Heart left ventricle (tissue), 16 donors: ENCODE measurements at places on chromosomes 7 and 10. TPM values are rescaled to one million over a fixed set of nuclear protein-coding genes. Genes with fewer than 3 reads are reported as not detected.

The SPDYE2B gene
- total RNA-seq, result not detected

DNA sequence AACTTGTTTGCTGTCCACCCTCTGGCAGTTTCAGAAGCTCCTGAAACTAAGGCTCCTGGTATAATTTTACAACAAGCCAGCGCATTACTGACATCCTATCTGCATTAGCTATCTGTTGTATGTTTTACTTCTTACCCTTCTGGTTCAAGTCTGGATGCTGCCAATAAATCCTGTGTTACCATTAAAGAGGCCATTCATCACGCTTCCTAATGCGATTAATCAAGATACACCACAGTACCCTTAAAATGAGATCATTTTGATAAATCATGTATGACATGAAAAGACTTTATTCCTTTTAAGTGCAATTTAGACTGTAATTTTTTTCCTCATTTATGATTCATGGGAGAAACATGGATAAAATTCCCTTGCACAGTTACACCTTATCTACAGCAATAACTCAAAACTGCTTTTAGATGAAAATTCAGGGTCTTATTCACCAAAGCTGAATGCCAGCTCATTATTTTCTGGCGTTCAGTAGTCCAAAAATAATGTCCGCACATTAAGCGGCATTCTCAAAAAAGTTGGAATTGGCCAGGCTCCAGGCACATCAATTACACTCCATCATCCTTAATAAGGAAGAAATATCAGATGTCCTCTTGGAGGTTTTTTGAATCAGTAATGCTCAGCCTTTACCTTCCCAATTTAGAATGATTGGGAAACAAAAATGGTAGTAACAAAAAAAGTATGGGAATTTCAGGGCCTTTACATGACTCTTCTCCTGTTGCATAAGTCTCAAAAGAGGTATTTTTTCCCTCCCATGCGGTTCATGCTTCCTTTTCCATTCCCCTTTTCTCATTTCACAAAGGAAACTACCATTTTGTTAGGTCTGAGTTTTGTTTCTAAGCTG is 878.5 kb downstream of the LRMDA start:
- no peaks in the 10 kb centered on the region for H3K27me3 ChIP-seq
- peaks cover 38% of the 10 kb centered on the region for H3K4me1 ChIP-seq
- DNase-seq, result no peak
- H3K27ac ChIP-seq, result peak overlapping the region; percentile 36
- no peak overlapping the region for H3K4me3 ChIP-seq

The RBM20 gene
- total RNA-seq, result 96.9 TPM

GRCh38 chr7:24595671-24596418 is 22.6 kb downstream of the PALS2 start:
- H3K4me1 ChIP-seq, result no peaks in the 10 kb centered on the region
- H3K27me3 ChIP-seq, result no peaks in the 10 kb centered on the region
- H3K27ac ChIP-seq, result no peak overlapping the region
- H3K36me3 ChIP-seq, result no peaks in the 10 kb centered on the region
- H3K4me3 ChIP-seq, result no peak overlapping the region

DNA sequence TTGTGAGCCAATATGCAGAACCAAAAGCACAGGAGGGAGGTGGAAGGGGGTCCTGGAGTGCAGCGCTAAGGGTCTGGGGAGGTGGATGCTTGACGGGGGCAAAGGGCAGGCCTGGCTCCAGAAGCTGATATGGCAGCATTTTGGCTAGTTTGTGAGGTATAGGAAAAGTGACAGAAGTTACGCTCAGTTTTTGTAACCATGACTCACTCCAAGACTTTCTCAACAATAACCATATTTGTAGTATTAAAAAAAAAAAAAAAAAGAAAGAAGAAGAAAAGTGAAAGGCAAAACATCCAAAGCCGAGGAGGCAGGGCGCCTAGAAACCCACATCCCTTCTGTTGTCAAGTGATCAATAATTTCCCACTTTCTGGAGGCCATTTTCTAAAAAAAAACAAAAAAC is 92.3 kb downstream of the RNF216 start:
- no peaks in the 10 kb centered on the region for H3K27me3 ChIP-seq
- H3K4me3 ChIP-seq, result no peak overlapping the region

The TTYH3 gene
- total RNA-seq, result 33.9 TPM

- H3K4me1 ChIP-seq, result peaks cover 4% of the 10 kb centered on the region
- no peaks in the 10 kb centered on the region for H3K36me3 ChIP-seq
- no peaks in the 10 kb centered on the region for H3K27me3 ChIP-seq
- H3K27ac ChIP-seq, result no peak overlapping the region
Measured at GRCh38 chr10:69425511-69426298, 9.0 kb upstream of the TACR2 start.

DNA sequence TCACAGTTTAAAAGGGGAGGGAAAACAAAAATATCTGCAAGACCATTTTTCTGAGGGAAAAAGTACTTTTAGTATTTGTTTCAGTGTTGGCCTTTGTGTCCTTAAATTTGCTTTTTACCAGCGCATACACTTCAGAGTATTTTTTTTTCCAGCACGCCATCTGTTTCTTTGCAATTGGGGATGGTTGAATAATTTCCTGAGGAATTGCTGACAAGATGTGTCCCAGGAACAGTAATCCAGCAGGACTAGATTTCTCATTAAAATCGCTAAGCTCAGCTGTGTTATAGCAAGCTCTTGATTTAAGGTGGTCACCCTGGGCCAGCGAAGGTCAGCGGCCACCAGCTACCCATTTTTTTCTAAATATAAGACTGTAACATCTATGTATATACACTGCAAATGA is 156.9 kb upstream of the RHOBTB1 start:
- H3K27me3 ChIP-seq, result no peaks in the 10 kb centered on the region
- H3K4me3 ChIP-seq, result no peak overlapping the region
- no peaks in the 10 kb centered on the region for H3K36me3 ChIP-seq
- no peak overlapping the region for H3K27ac ChIP-seq
- H3K4me1 ChIP-seq, result no peaks in the 10 kb centered on the region
- DNase-seq, result no peak

GRCh38 chr7:135180122-135180521 is 9.6 kb upstream of the CYREN start:
- H3K27me3 ChIP-seq, result no peaks in the 10 kb centered on the region
- no peak overlapping the region for H3K27ac ChIP-seq
- no peak overlapping the region for H3K4me3 ChIP-seq
- no peak for DNase-seq
- peaks cover 50% of the 10 kb centered on the region for H3K36me3 ChIP-seq

DNA sequence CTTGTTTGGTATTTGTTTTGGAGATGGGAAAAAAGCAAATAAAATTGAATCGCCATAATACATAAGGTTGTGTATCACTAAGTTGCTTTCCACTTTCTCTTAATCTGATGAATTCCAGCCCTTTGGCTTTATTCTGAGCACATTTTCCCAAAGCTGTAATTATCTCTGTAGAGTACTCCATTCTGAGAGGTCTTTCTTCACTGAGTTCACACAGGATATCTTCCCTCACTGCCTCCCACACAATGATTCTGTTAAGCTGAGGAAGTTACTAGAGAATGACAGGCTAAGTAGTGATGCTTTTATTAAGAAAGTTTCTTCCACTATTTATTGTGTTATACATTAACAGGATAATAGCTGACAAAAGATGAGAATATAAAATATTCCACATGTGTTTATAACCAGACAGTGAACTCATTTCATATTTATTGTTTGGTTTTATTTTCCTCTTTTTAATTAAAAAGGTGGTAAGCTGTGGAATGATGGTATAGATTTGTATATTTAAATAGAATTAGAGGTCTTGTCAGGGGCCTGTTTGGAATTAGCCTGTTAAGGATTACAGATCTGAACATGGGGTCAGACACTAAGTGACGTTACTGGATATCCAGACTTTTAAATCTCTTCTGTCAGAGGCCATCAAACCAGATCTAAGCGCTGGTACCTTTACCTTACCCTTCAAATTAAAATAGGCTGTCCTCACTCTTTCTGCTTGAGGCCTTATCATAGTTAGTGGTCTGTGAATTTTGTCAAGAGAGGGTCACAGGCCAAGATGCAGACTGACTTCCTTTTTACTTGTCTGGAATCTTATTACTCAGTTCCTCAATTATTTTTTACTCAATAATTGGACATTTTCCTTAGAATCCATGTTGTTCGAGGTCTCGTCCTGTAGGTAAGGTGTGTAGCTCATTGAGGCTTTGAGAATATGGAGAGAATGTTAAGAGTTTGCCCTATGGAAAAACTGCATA is 8.4 kb downstream of the PLXDC2 start:
- no peak overlapping the region for H3K4me3 ChIP-seq
- DNase-seq, result no peak
- no peaks in the 10 kb centered on the region for H3K27me3 ChIP-seq
- peaks cover 73% of the 10 kb centered on the region for H3K4me1 ChIP-seq
- no peaks in the 10 kb centered on the region for H3K36me3 ChIP-seq

DNA sequence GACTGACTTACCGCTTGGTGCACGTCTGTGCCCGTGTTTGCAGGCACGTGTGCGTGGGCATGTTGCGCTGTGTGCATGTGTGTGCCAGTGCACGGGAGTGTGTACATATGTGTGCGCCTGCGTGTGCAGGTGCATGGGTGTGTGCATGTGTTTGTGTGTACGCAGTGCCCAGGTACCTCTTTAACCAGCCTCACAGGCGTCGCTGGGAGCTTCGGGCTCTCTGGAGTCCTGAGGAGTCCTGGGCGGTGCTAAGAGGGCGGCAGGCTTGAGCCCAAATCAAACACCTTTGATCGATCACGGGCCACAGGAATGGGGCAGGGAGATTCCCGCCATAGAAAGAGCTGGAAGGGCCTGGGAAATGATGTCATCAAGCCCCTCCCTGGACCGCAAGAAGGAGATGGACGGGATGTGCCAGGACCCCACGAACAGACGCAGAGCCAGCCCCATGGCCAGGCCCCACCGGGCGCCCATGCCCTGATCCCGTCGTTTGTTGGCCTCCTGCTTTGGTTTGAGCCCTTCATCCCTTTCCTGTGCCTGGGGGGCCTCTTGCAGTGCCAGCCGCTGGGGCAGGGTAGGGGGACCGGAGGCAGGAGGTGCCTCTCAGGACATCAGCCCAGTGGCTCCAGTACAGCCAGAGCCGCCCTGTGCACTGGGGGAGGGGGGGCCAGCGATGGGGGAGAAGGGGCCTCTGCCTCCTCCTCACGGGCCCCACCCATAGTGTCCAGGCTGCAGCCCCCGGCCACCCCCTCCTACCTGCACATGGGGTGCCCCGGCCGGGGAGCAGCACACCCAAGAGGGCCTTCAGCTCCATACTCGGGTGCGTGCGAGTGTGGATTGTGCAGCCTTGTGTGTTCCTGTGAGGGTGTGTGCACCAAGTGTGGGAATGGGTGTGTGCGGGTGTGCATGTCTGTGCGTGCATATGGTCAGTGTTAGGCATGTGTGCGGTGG is 5.8 kb downstream of the KNDC1 start:
- H3K27me3 ChIP-seq, result peaks cover 17% of the 10 kb centered on the region
- H3K27ac ChIP-seq, result no peak overlapping the region
- no peak overlapping the region for H3K4me3 ChIP-seq

- no peak overlapping the region for H3K4me3 ChIP-seq
- no peak for DNase-seq
- no peaks in the 10 kb centered on the region for H3K27me3 ChIP-seq
- peak overlapping the region; percentile 39 for H3K27ac ChIP-seq
Measured at GRCh38 chr10:50988792-50989191, 85.5 kb upstream of the PRKG1 start.

GRCh38 chr10:86795353-86795752 is 38.9 kb downstream of the BMPR1A start:
- peaks cover 44% of the 10 kb centered on the region for H3K4me1 ChIP-seq
- no peaks in the 10 kb centered on the region for H3K36me3 ChIP-seq
- H3K4me3 ChIP-seq, result no peak overlapping the region
- no peaks in the 10 kb centered on the region for H3K27me3 ChIP-seq

The EBF3 gene
- total RNA-seq, result 8.8 TPM

The CDH23 gene
- 1.2 TPM for total RNA-seq

GRCh38 chr7:157693071-157693520 is 356.3 kb downstream of the DNAJB6 start:
- H3K27ac ChIP-seq, result no peak overlapping the region
- H3K27me3 ChIP-seq, result peaks cover 25% of the 10 kb centered on the region
- H3K4me1 ChIP-seq, result peaks cover 26% of the 10 kb centered on the region
- H3K36me3 ChIP-seq, result no peaks in the 10 kb centered on the region
- no peak for DNase-seq

The SKAP2 gene
- total RNA-seq, result 3.6 TPM

- H3K4me1 ChIP-seq, result peaks cover 40% of the 10 kb centered on the region
- H3K36me3 ChIP-seq, result no peaks in the 10 kb centered on the region
- no peak overlapping the region for H3K4me3 ChIP-seq
- no peak for DNase-seq
- H3K27ac ChIP-seq, result no peak overlapping the region
Measured at GRCh38 chr7:5590596-5591277, 167.1 kb upstream of the TNRC18 start.

The FAM221A gene
- total RNA-seq, result 3.4 TPM

- H3K36me3 ChIP-seq, result no peaks in the 10 kb centered on the region
- H3K27ac ChIP-seq, result no peak overlapping the region
- no peak for DNase-seq
- H3K4me3 ChIP-seq, result no peak overlapping the region
- H3K4me1 ChIP-seq, result peaks cover 12% of the 10 kb centered on the region
Measured at GRCh38 chr7:130359276-130359857, 14.8 kb downstream of the CPA5 start.

DNA sequence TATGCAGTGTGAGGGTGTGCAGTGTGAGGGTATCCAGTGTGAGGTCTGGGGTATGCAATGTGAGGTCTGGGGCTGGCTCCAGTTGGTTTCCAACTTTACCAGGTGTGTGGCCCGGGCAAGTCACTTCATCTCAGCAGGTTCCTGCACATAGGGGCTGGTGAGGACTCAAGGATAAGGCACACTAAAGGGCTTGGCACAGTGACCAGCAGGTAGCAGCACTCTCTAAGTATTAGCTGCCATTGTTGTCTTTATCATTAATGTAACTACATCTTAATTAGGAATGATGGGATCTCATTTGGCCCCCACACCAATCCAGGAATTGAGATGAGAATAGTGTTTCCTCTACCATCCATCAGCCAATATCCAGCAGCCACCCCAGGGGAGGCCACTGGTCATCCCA is 117.3 kb downstream of the KCNMA1 start:
- H3K4me3 ChIP-seq, result no peak overlapping the region
- H3K36me3 ChIP-seq, result no peaks in the 10 kb centered on the region
- no peak for DNase-seq

DNA sequence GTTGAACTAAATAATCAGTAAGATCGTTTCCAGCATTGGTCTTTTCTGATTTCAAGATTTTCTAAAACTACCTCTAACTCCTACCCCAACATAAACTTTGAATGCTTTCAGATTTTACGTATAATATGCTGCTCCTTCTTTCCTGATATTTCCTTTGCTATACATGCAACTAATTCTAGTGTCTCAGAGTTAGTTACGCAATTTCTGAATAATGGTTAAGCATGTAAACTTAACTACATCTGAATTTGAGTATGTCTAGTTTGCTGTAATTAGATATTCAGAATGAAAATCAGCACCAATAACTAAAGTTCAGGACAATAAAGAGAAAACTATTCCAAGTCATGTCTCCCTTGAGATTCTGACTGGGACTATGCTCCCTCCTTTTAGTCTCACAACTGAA is 71.0 kb downstream of the SEMA3C start:
- no peaks in the 10 kb centered on the region for H3K36me3 ChIP-seq
- no peaks in the 10 kb centered on the region for H3K27me3 ChIP-seq
- peaks cover 5% of the 10 kb centered on the region for H3K4me1 ChIP-seq

- H3K27me3 ChIP-seq, result no peaks in the 10 kb centered on the region
- H3K4me1 ChIP-seq, result peaks cover 14% of the 10 kb centered on the region
- H3K36me3 ChIP-seq, result peaks cover 17% of the 10 kb centered on the region
- peak overlapping the region; percentile 99 for H3K27ac ChIP-seq
Measured at GRCh38 chr7:116524221-116524608, 621 bp upstream of the CAV1 start.

GRCh38 chr7:152649220-152649619 is 26.7 kb downstream of the XRCC2 start:
- no peaks in the 10 kb centered on the region for H3K36me3 ChIP-seq
- no peaks in the 10 kb centered on the region for H3K27me3 ChIP-seq
- no peak overlapping the region for H3K4me3 ChIP-seq
- DNase-seq, result no peak
- H3K4me1 ChIP-seq, result no peaks in the 10 kb centered on the region
